ENCODE measurements at places on chromosomes 2 and 18.

GRCh38 chr2:83941886-83942285, 517.2 kb downstream of the SUCLG1 start:
- DNase-seq: no peak

- peak; percentile 75 for DNase-seq
Observed at GRCh38 chr2:64988420-64989125, 626 bp upstream of the SLC1A4 start.

DNA sequence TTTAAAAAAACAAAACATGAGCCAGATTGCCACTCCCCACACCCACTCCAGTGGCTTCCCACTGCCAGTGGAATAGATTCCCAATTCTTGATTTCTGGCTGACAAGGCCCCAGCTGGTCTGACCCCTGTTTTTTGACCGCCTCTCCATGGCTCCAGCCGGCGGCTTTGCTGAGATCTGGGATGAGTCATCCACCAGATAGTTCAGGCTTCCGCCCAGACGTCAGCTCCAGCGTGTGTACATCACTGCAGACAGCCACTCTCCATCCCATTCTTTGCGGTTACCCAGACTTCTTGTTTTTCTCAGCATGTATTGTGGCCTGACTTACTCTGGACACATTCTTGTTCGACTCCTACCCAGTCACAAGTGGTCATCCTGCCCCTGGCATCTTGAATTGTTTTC, 227.9 kb downstream of the GBX2 start:
- DNase-seq: no peak

DNA sequence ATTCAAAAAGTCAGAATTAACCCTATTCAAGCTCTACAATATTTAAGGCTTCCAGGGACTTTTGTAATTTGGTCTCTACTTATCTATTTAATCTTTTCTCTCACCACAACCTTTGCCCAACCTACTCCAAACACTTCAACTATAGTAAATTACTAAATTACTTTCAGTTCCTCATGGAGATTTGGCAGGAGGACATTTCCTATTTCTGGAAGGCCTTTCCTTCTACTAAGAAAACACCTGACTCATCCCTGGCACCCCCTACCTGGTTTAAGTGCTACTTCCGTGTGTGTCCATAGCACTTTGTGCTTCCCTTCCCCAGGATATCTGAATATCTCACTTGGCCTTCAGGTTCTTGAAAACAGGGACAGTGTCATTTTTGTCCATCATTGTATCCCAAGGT, 96.3 kb downstream of the UPP2 start:
- no peak for DNase-seq

DNA sequence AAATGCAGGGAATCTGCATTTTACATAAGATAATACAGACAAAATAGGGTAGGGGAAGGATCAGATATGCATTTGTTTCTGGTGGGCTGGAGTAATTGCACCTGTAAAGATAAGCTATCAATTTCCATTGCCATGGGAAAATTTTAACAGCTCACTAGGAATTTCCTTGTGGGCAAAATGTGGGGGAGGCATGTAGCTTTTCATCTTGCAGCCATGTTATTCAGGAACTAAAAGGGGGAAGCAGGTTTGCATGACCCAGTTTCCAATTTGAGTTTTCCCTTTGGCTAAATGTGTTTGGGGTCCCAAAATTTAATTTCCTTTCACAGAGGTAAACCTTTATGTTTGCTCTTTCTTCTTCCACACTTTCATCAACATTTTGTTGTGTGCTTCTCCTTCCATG, 624.4 kb downstream of the NYAP2 start:
- DNase-seq: no peak

All from B cell (primary cell).